Posterior vena cava (tissue), 2 donors: ENCODE measurements at places on chromosomes 1 and 21.

GRCh38 chr1:99268021-99268420 is 3.7 kb downstream of the PLPPR4 start:
- DNase-seq, result no peak

GRCh38 chr21:24823247-24823646 is 784.0 kb downstream of the MRPL39 start:
- DNase-seq, result no peak

DNA sequence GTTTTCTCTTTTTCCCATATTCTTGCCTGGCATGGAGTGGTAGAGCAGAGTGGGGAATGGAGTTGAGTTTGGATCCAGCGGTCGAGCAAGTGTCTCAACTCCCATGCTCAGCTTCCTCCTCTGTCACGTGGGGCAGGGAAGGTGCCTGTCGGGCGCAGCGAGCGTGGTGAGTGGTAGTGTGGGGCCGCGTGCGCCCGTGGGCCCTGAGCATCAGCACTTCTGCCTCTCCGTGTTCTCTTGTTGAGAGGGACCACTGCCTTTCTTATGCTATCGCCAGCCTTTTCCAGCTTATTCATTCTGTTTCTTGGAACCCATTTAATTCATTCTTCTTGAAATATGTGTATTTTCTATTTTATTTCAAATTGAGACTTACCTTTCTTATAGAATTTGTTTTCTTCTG is 65.1 kb downstream of the ADARB1 start:
- DNase-seq, result peak; percentile 64

DNA sequence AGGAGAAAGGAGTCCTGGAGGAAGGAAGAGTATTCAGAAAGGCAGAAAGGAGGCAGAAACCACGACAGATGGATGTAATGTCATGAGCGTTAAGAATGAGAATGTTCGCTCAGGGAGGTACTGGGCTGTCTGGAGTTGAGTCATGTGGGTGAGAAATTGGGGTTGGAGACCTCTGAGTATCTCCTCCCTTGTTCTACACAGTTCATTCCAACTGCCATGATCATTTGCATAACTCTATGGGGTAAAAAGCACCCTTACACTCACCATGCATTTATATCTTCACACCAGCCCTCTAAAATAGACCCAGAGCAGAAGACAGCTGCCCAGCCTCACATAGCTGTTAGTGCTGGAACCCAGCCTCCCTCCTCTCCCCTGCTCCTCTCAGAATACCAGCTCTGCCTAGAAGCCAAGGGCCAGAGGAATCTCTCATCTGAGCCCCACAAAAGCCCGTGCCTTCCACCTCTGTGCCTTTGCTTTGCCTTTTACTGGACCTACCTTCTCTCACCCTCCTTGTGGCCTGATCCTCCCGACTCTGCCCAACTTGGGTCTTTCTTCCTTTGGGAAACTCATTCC is 85.2 kb downstream of the BEND5 start:
- no peak for DNase-seq

DNA sequence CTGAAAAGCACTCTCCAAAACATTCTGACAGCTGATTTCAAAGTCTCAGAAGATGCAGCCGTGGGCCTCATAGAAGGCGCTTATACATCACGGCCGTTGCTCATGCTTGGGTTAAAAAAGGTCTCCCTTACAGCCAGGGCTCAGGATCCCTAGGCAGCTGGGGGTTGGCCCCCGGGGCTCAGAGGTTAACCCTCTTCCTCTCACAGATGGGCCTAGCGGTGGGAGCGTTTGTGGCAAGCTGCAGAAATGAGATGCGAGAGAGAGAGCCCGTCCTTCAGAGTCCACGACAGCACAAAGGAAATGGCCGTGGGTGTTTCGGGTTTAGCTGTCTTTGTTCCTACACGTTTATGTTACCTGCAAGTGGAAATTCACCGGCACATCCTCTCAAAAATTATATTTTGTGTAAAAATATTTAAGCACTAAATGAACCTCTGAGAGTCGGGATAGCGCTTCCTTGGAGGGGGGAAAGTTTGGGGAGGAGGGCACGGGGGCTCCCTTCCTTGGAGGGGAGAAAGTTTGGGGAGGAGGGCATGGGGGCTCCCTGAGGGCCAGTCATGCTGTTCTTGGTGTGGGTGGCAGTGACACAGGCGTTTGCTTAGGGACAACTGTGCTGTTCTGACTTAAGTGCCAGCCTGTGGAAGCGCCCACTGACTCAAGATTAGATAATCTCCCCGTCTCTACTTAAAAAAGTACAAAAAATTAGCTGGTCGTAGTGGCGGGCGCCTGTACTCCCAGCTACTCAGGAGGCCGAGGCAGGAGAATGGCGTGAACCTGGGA is 20.5 kb upstream of the PRDM15 start:
- peak; percentile 61 for DNase-seq

DNA sequence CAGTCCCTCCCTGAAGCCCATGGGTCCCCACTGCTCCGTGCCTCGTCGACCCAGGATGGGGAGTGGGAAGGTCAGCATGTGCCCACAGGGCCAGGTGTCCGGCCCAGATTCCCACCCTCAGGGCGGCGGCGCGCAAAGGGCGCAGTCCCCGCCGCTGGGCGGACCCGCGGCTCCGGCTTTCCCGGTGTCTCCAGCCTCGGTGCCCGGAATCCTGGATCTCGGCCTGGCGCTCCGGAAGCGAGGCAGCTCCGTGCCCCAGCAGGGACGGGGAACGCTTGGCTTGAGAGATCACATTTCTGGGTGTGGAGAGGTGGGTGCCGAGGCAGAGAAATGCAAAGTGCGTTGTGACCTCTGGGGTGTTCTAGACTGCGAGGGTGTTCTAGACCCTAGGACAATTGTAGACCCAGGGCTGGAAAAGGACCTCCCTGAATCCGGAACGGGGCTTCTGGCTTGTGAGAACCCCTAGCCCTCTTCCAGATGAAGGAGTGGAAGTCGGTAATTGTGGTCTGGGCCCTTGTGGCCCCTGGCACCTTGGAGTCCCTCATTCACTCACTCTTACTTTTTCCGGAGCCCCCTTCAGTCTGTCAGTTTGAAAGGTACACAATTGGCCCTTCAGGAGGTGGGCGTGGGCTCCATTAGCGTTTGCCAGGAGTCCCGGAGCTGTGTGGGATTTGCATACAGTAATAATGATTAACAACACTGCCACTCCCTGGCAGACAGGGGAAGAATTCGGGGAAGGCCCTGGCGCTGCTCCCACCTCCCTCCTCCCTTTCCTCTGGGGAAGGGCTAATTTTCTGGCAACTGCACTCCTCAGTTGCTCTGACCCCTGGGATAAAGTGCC is 1.6 kb upstream of the KCND3 start:
- peak; percentile 91 for DNase-seq
